ENCODE measurements at places on chromosomes 7 and 10. TPM values are rescaled to one million over a fixed set of nuclear protein-coding genes. Genes with fewer than 3 reads are reported as not detected.

Gene OPN1SW
- not detected for total RNA-seq

Gene CYP2E1
- 1.2 TPM for total RNA-seq

Gene OR6B1
- total RNA-seq = not detected

Gene FEZF1
- total RNA-seq = not detected

Gene SLC25A28
- 15.0 TPM for total RNA-seq

Gene CTNNA3
- total RNA-seq = not detected
